ENCODE measurements at places on chromosomes 3 and 15.

DNA sequence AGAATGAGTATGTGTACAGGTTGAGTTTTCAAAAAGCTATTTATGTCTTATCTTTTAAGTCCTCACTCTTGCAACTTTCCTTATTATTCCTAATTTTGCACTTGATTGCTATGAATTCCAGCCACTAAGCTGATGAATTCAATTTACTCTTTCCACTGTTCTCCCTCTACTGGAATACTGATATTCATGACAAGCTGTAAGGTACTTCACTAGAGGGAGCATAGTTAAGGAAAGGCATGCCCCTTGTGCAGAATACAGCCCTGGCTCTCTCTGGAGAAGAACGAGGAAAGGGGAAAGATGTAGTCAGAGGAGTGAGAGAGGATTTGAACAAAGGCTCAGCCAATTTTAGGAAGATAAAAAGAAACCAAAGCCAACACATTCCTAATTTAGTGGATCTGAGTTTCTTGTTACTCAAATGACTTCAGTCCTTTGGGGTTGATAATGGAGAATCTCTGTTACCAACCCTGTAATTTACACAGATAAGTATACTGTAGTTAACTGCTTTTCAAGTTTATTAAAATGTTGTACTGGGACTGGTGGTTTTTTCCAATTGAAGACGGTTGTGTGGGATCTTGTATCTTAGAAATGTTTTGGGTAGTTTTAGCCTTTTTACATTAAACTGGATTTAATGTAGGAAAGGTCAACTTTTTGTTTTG, 4.0 kb downstream of the SCAANT1 start:
- DNase-seq: no peak

DNA sequence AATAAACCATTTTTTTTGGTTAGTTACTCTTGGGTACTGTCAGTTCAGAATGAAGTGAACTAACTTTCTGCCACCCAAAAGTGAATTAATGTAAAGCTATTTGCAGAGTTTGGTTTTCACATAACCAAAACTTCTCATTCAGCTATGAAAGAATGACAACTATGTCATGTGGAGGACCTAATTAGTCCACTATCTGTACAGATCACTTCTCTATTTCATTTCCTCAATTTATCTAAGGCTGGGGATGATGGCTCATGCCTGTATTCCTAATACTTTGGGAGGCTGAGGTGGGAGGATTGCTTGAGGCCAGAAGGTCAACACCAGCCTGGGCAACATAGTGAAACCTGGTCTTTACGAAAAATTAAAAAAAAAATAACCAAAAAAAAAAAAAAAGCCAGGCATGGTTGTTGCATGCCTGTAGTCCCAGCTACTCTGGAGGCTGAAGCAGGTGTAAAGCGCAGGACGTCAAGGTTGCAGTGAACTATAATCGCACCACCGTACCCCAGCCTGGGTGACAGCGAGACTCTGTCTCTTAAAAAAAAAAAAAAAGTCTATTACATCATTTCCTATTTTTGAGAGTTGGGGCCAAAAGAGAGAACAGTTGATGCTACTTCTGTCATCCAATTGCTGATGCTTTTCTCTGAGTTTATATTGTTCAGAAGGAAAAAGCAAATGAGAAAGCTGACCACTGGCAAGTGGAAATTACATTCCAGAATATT, 8.7 kb downstream of the HYPK start:
- DNase-seq: no peak

DNA sequence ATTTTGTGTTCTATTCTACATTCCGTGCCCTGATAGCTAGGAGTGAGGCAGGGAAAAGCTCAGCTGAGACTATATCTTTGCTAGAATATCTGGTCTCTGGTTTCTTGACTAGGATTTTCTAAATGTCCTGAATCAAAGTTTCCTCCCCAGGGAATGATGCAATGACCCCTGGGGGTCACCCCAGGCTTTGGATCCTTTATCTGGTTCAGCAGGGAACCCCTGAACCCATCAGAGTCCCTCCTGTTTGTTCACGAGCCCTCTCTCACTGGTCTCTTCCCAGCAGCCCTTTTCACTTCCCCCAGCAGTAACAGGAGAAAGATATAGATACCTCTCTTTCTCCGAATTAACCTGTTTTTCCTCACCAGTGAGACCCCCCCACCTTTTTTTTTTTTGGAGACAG, 14.3 kb downstream of the TM2D3 start:
- DNase-seq: no peak

DNA sequence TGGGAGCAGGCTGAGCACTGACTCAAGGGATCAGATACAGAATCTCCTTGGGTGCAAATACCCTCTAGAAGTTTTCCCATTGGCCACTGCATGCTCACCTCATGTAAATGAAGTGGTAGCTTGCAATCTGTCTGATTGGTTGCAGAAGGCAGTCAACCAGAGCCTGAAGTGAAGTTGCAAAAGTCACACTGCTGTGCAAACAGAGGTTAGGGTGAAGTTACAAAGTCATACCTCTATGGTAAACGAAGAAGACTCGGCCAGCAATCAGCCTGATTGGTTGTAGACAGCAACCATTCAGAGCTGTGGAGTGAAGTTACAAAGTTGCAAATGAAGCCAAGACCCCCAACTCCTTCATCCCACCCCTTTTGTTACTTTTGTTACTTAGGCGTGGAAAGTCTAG, 27.1 kb downstream of the STARD9 start:
- DNase-seq: no peak

DNA sequence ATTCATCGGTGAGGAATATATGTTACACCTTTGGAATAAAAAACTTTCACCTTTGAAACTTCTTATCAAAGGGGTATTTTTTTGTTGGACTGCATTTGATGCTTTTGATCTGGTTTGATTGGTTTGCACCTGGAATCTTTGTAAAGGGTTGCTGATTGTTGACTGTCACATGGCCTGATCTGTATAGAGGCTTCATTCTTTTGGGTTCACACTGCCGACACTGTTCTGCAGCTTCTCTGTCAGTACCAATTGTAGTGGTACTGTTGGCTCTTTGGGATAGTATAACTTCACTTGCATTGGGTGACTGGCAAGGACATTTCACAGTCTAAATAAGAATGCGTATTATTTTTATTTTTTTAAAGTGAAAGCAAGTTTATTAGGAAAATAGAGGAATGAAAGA, 155.7 kb downstream of the DOCK3 start:
- no peak for DNase-seq

All from activated naive CD4-positive, alpha-beta T cell treated with anti-CD3 and anti-CD28 coated beads, Interleukin-2, amount 50 U/mL, for 72 hours (primary cell).